Stimulated activated CD4-positive, alpha-beta T cell treated with anti-CD3 and anti-CD28 coated beads, TNF-alpha, amount 100 ng/mL, for 24 hours (primary cell): ENCODE measurements at places on chromosomes 13 and 19.
A peak's percentile ranks its signal among the peaks of the same experiment; 100 is the strongest.

- no peak for DNase-seq
These were observed 128.7 kb downstream of the LIG4 start for GRCh38 chr13:108086678-108087077.

- no peak for DNase-seq
These were observed at the start of gene BRSK1 for GRCh38 chr19:55283548-55284377. TSS of gene BRSK1 (plus strand) at chr19:55283997. CDS start at chr19:55284443, 446 bp downstream.

DNA sequence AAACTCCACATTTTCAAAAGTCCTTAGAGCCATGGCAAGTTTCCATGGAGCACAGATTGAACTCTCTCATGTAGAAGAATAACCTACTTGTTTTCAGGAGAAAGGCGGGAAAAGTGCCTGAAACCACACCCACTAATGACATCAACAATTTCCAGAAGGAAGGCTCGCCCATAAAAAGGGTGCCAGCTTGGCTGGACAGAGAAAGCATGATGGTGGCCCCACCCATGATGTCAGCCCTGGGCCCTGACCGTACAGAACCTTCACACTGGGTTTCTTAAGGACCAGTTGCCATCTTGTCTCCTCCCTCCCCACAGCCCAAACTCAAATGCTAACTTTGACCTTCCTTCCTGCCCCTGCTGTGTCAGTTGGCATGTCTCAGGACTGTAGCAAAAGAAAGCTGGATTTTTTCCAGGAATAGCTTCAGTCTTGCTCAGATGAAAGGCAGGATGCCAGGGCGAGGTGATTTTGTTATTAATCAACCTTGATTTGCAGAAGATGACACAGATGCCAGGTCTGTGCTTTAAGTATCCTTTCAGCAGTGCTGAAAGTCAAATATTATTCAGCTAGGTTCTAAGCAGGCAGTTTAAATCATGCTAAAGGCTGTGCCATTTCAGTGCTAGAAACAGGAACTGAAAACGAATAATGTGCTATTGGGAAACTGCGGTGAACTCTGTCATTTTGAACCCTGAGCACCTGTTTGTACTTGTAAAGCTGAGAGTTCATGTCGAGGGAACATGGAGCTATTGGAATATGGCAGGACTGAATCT lies 89.5 kb upstream of the RFC3 start:
- DNase-seq, result no peak

GRCh38 chr19:7851623-7852500 lies 21.8 kb downstream of the EVI5L start:
- no peak for DNase-seq

DNA sequence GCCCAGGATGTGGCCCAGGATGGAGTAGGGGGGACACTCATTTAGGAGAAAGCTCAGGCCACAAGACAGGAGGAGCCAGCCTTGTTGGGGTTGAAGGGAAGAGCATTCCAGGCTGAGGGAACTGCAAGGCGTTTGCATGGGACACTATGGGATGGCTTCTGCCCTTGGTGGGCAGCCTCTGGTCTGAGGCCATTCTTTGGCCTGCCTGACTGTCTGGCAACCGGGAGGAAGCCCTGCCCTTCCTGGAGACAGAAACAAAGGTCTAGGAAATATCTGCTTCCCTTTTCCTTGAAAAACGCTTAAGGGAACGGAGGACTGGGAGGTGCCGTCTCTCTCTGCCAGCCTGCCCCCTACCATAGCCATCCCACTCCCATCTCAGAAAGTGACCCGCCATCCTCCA lies 2.8 kb upstream of the ICAM1 start:
- DNase-seq, result no peak

DNA sequence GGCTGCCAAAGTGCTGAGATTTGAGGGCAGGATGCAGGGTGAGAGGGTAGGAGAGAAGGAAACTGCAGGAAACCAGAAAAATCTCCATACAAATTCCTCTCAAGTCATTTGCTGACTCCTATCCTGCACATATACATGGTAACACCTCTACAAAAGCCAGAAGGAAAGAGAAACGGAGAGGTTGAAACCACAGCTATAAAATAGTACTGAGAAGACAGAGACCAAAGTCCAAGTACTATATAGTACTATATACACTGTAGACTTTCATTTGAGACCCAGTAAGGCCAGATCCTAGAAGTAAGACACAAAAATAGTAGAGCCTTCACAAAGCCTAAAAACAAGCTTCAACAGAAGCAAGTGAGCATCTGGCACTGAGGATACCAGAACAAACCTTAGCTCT lies 103.1 kb downstream of the UGGT2 start:
- no peak for DNase-seq

- DNase-seq, result peak; percentile 61
These were observed 54.0 kb downstream of the GNG7 start for GRCh38 chr19:2648528-2648937.

- peak; percentile 17 for DNase-seq
These were observed 80.1 kb downstream of the ZNF486 start for GRCh38 chr19:20247016-20247683.

DNA sequence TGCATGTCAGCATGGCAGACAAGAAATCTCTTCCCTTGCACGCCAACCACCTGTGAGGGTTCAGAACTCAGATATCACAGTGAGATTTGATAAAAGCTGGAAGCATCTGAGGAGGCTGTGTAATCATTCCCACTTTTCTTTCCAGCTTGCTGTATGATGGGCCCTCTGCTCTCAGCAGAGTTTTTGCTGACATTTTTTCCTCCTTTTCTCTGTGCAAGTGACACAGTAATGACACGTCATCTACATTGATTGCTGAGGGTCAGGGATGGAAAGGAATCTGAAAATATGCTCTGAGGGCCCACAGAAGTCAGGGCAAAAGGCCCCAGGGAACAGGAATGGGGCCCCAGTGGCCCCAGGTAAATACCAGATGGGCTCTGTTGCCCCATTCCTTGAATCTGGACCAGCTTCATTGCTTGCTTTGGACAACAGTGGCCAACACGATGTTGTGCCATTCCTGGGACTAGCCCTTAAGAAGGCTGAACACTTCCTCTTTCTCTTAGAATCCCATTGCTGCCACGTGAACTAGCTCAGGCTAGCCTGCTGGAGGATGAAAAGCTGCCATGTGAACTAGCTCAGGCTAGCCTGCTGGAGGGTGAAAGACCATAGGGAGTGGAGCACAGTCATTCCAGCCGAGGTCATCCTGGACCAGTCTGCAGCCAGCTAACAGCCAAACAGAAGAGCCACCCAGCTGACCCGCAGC lies 68.2 kb downstream of the CACNA1A start:
- no peak for DNase-seq

DNA sequence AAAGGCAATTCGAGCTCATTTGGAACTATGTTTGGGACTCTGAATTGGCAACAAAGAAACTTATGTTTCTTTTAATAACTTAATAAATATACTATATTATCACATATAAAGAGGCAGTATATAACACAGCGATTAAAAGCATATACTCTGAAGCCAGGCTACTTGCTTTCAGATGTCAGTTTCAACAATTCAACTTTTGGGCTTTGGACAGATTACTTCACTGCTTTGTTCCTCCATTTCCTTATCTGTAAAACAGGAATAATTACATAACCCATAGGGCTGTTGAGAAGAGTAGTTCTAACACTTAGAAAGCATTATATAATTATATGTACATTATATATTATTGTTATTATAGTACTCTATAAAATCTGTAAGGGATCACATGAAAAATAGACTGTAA lies 107.2 kb downstream of the EDNRB start:
- no peak for DNase-seq

DNA sequence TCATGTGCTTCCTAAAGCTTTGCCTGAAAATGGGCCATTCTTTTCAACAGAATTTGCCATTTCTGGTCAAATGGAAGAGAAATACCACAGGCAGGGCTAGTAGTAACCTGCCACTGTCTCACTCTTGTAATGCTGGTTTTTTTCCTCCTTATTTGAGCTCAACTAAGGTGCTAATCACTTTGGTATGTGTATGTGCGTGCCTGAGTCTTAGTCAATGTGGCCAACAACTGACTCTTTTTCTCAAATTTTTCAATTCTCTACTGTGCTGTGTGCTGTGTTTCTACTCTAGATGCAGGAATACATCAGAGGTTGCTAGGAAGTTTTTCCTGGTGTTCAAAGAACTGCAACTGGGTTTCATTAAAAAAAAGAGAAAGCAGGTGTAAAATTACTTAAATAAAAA lies 870.2 kb downstream of the EFNB2 start:
- DNase-seq, result no peak

DNA sequence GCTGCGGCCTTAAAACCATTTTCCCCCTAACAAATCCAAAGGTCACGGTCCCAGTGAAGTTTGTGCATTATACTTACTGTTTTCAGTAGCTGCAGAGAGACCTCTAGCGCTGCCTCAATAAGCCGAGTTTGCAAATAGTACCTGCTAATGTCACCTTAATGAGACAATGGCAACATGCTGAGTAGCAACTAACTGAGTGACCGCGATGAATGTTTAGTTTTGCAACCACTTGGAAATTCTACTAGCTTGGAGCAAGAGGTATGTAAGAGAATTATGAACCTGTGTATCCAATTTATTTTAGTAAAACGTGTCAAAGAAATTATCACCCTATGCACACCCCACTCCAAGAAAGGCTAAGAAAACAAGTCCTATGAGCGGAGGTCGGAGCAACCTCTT lies 1.2 kb downstream of the KPNA3 start:
- no peak for DNase-seq

DNA sequence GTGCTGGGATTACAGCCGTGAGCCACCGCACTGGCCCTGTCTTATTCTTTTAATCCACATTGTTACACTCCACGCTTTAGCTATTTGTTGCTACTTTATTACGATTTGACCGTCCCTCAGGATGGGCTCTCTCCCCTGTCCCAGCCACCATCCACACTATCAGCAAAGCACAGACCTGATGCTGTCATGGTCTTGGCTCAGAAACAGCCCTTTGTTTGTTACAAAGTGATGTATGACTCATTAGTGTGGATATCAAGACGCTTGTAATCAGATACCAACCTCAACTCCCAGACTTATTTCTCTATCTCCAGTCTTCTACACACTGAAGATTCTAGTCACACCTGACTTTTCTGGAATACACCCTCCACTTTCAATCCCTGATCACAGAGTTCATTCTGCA lies 84.6 kb upstream of the FREM2 start:
- no peak for DNase-seq

GRCh38 chr19:33505148-33505547 lies 16.4 kb downstream of the PEPD start:
- DNase-seq, result no peak

DNA sequence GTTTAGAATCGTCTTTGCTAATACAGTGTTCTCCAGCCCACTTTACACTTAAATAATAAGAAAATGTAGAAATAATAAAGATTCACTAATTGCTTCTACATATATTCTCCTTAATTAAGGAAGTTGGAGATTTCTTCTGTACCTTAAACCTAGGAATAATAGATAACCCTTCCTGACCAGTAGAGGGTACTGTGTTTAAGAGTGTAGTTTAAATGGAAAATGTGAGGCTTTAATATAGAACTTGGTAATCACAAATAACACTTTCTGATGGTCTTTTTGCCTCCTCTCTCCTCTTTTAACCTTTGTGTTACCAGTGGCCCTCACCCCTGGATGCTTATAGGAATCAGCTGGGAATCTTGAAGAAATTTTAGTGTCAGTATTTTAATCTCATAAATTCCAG lies 20.7 kb downstream of the POMP start:
- DNase-seq, result no peak

DNA sequence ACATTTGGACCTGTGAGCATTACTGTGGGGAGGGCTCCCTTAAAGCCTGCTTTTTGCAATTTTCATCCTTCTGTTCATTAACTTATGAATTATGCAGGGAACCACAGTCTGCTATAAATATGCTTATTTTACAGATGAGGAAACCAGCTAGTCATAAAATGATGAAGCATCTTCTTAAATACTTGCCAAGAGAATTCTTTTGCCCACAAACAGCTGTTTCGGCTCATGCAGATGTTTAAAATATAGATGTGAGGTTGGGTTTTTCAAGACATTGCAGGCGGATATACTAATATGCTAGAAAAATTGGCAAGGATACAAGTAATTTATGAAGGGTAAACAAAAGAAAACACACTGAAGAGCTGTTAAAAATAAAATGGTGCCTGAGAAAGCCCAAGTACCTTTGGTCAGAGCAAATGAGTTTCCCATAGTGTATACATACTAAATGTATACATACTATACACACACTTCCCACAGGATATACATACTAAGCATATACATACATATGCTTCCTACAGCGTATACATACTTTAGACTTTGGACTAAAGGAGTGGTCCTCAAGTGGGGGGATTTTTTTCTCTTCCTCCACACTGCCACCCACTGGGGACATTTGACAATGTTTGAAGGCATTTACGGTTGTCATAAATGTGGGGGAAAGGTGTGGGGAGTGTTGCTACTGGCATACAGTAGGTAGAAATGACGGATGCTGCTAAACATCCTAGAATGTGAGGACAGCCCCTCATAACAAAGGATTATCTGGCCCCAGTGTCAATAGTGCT lies 164.9 kb upstream of the CSNK1A1L start:
- no peak for DNase-seq

DNA sequence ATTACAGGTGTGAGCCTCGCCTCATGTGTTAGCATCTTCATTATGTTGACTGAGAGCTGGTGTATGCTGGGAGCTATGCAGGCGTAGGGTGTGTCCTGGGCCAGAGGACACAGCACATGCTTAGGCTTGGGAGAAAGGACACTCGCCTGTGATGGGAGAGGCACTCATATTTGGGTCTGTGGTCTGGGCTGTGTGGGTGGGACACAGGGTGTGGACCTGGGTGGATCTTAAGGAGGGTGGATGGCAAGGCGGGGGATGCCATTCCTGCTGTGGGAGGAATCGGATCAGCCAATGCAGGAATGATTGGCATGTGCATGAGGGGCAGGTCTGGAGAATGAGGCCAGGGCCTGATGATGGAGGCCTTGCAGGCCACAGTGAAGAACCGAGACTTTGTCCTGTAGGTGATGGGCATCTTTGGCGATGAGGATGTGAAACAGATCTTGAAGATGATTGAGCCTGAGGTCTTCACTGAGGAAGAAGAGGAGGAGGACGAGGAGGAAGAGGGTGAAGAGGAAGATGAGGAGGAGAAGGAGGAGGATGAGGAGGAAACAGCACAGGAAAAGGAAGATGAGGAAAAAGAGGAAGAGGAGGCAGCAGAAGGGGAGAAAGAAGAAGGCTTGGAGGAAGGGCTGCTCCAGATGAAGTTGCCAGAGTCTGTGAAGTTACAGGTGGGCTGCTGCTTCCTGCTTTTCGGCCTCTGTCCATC lies 55.4 kb downstream of the RYR1 start:
- DNase-seq, result no peak

- DNase-seq, result no peak
These were observed 785 bp downstream of the NHLRC3 start for GRCh38 chr13:39039041-39039440.

DNA sequence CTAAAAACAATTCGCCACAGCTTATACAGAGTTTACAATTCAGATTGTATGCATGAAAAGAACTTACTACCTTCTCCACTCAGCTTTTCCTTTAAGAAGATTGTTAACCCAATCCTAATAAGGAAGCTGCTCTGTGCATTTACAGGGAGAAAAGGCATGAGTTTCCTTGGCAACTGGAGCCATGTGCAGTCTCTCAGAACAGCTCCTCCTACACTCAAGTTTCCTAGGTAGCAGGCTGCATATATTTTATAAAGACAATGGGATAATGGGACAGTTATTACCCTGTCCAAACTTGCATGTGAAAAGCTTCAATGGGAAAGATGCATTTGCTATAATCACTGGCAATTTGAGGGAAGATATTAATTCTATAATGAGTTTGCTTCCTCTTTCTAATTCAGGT lies 125.5 kb upstream of the TRPC4 start:
- DNase-seq, result no peak
